ENCODE measurements at places on chromosomes 2 and 18.

- peak; percentile 28 for DNase-seq
These were observed 47.6 kb upstream of the GPC1 start for GRCh38 chr2:240387669-240388358.

DNA sequence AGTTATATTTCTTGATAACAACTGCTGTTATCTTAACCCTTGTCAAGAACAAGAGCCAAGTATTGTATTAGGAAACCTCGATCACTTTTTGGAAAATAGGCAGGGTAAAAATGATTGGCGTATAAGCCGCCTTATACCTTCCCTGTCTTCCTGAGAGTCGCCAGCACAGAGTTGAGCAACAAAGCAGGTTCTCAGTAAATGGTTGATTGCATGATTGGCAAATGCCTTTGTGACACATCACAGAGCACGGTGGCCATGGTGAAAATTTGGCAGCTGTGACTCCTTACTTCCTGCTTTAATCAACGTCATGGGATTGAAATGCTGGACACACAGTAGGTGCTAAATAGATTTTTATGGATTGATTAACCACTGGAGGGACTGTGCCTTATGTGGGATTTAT, 3.9 kb upstream of the KLHL29 start:
- DNase-seq, result no peak

DNA sequence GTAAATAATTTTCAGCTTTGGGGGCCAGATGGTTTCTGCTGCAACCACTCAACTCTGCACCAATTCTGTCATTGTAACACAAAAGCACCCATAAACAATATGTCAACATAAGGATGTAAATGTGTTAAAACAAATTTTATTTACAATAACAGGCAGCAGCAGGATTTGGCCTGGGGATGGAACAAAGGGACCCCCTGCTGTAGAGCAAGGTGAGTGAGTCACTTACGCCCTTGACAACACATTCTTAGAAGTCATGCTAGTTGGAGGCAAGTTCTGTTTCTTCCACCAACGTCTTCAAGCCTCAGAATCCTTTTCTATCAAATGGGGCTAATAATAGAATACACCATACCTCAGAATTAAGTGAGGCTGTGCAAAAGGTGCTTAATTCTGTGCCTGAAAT, 610.2 kb upstream of the SYT4 start:
- no peak for DNase-seq

GRCh38 chr2:215737477-215737876, 275.9 kb downstream of the MREG start:
- DNase-seq, result no peak

GRCh38 chr18:62354151-62354550, 29.0 kb downstream of the TNFRSF11A start:
- no peak for DNase-seq

GRCh38 chr2:74876081-74876886, 42.4 kb downstream of the HK2 start:
- peak; percentile 10 for DNase-seq

GRCh38 chr2:46878240-46878877, 37.2 kb downstream of the MCFD2 start:
- DNase-seq, result no peak

DNA sequence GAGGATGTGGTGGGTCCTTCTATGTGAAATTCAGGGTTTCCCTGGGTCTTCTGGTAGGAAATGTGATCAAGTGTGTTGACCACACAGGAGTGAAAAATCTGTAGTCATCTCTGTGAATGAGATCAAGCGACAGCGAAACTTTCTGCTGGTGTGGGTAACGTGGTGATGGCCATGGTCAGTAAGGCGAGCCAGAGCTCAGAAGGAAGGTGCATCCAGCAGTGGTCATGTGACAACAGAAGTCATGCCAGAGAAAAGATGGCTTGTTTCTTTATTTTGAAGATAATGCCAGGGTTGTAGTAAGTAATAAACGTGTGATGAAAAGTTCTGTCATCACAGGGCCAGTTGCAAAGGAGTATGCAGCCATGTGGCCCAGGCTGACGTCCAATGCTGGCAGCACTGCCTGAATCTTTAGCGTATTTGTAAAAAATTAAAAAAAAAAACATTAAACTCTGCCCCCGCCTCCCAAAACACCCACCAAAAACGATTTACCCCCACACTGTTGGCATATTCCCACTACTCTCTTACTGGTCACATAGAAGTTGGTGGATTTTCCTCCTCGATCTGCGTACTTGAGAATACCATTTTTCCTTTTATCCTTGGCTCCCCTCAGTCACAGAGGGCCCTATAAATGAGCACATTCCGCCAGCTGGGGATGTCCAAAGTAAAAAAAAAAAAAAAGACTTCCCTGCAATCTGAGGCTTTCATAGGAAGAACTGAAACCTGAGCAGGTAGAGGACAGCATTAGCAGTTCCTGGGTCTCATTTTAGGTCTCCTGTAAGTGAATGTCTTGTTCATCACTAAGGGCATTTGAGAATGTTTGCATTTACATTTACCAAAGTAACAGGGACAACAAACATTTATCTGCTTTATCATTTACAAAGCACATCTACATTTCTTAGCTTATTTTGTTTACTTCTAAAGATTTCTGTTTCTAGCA, 70.6 kb downstream of the SLC4A3 start:
- no peak for DNase-seq

DNA sequence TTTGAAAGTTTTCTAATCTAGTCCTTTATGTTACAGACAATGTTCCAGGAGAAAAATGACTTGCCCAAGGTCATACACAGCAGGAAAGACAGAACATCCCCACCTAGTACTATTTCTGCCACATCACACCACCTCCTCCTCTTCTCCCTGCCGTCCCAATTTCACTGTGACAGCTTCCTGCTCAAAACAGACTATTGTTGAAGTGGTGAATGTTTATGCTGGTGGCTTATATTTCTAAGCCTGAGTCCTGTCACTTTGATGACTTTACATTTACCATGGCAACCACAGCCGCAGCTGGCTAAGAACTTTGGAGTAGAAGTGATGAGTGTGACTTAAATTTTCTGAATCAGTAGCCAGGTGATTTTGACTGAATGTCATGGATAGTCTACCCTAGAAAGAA, 10.0 kb downstream of the GALNT5 start:
- peak; percentile 31 for DNase-seq

DNA sequence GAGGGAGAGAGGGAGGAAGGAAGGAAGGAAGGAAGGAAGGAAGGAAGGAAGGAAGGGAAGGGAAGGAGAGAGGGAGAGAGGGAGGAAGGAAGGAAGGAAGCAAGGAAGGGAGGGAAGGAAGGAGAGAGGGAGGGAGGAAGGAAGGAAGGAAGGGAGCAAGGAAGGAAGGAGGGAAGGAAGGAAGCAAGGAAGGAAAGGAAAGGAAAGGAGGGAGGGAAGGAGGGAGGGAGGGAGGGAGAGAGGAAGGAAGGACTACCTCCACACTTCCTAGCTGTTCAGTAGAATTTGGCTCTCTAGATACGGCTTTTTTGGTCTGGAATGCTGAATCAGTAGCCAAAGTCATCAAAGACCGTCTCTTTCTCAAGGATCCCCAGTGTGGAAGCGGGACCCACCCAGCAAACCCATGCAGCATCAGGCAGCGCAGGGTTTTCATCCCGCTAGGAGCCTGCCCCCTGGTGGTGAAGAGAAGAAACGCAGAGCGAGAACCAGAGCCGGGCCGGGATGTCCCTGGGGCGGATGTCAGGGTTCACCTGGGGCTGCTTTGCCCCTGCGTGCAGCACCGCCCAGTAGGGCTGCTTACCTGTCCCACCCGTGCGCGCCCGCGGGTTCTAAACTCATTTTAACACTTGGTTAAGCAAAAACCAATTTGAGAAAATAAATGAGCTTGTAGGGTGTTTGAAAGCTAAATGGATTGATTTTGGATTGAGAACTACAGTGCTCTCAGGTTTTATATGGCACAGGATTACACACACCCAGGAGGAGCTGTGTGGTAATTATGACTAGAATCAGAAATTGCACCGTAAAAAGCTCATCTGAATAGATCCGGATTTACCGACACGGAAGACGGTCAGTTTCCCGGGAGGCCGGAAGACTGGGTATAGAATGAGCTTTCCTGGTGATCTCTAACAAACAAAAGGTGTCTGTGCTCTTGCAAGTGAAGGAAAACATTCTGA, 48.1 kb upstream of the ARL4C start:
- peak; percentile 82 for DNase-seq

- DNase-seq, result no peak
These were observed 273.7 kb downstream of the SLC4A3 start for GRCh38 chr2:219901155-219901554.

GRCh38 chr2:37215250-37215649, 16.1 kb downstream of the CEBPZ start:
- no peak for DNase-seq

GRCh38 chr2:236658974-236659757, 89.5 kb downstream of the ACKR3 start:
- DNase-seq, result no peak

DNA sequence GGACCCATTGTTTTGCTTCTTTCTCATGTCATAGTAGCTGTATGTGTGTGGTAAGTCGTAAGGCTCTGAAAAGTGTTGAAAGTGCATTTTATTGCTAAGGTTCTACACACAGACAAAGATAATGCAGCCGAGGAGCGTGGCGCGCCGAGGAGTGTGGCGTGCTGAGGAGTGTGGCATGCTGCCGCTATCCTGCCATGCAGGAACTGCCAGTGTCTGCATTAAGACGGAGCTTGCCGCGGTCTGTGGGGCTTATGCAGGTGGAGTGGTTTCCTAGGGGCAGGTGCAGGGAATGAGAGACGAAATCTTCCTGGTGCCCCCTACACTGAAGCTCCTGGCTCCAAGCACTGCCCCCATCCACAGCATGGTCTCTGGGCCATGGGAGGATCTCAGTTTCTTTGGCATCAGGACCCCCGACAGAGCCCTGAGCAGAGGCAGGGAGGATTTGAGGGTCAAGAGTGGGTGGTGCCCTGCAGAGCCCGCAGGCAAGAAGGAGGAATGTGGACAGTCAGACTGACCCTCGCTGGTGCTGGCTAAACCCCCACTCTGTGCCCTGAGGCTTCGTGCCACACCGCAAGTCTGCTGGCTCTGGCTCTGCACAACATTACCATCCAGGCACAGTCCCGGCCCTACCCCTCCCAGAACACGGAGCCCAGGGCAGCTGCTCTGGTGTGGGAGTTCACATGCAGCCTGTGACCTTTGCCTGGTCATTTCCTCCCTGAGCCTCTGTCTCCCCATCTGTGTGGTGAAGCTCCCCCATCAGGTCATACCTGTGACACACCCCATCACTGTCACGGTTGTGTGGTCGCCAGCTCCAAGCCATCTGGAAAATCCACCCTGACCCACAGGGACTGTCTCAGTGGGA, 3.2 kb downstream of the SNED1 start:
- peak; percentile 4 for DNase-seq

GRCh38 chr2:105739426-105739825, 5.3 kb upstream of the NCK2 start:
- DNase-seq, result no peak

- no peak for DNase-seq
These were observed 16.0 kb downstream of the CCNT2 start for GRCh38 chr2:134934641-134935040.

DNA sequence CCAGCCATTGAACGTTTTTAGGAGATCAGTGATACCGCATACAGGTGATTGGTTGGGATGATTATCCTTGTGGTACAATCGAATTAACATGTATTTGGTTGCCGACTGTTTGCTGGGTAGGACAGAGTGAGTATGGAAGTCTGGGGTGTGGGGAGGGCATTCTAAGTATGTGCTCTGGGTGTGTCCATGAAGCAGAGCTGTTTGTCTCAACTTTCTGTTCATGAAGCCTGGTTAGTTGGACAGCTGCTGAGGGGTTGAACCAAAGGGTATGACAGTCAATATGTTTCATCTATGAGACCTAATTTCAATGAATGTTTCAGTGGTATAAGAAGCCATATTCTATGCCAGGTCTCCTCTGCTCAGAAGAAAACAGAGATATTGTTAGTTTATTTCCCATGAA, 21.9 kb upstream of the SPTBN1 start:
- DNase-seq, result no peak

GRCh38 chr2:208549546-208550158, 143.1 kb downstream of the PTH2R start:
- DNase-seq, result no peak

DNA sequence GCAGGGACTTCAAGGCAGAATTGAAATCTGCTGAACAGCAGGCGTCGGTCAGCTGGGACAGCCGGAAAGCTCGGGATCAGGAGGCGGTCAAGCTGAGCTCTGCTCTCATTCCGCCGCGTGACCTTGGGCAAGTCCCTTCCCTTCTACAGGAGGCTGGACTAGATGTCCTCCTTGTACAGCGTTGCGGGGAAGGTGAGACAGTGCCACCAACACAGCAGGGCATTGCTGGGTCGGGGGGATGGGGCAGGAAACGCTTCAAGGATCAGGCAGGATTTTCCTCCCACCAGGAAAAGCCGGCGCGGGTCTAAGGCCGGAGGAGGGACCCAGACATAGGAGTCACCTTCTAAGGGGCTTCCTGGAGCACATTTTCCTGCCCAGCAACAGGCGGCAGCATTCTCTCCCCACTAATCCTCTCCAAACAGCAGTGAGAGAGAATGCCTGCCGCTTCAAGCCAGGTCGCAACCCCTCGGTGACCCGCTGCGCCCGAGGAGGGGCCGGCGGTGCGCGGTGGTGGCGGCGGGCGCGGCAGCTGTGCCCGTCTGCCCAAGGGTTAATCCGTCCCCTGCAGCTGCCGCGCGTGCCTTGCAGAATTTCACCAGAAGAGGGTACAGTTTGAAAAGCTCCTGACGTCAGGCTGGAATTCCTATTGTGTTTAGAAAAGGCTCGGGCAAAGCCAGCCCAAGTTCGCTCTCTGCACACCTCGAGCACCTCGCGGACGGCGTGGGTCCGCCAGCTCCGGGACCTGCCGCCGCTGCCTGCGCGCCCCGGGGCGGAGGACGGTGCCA, at the start of gene KCNF1:
Gene KCNF1 (plus strand): TSS at position 644 of the 785 bp plus-strand sequence. CDS start 493 bp downstream, outside the sequence.
- no peak for DNase-seq

- DNase-seq, result no peak
These were observed 137.8 kb downstream of the ZAP70 start for GRCh38 chr2:97851172-97851571.

DNA sequence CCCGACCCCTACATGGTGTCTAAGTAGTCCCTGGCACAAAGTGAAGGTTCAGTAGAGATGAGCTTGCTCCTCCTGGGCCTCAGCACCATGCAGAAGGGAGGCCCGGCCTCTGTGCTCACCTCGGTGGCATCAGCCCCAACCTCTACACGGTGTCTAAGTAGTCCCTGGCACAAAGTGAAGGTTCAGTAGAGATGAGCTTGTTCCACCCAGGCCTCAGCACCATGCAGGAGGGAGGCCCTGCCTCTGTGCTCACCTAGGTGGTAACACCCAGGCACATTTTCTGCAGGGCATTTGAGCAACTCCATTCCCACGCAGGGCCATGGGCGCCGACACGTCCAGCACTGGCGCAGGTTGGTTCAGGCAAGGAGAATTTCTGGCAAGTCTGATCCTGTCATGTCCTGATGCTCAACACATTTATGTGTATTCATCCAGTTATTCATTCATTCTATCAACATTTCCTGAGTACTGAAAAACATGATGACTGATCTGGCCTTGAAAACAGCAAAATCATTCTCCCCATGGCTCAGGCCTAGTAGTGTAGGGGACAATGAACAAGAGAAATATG, 408.2 kb upstream of the MYT1L start:
- DNase-seq, result no peak
